ENCODE measurements at places on chromosomes 3 and 15.

DNA sequence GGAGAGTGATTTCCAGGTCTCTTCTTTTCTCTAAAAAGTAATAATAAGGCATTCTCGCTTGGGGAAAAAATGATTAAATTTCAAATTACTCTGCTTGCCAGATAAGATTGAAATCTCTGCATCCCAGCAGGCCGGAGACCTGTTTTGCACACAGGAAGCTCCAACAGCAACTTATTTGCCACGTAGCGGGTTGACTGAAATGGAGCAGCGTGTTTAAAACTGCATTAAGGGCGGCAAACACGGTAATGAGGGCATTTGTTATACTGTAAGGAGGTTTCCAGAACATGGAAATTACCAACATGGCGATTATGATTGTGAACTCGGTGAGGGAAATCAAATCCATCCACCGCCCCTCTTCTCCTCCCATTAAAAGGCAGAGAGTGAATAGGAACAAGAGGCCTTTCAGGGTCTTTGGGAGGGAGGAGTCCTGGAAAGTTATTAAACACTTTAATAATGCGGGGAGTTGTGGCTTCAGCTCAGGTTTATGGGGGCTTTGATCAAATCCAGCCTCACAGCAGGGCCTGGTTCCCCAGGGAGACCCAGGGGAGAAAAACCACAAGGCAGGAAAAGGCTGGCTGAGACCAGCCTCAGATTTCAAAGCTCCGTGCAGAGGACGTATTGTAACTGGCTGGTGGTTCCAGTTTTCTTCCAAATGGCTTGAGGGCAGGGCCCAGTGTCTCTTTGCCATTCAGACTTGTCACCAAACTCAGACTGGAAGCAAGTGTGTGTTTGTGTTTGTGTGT is 242.3 kb downstream of the TLE3 start:
- no peak for DNase-seq

GRCh38 chr15:98311566-98312188 is 336.7 kb upstream of the IGF1R start:
- peak; percentile 81 for DNase-seq

GRCh38 chr15:87489902-87490665 is 766.5 kb downstream of the NTRK3 start:
- no peak for DNase-seq

DNA sequence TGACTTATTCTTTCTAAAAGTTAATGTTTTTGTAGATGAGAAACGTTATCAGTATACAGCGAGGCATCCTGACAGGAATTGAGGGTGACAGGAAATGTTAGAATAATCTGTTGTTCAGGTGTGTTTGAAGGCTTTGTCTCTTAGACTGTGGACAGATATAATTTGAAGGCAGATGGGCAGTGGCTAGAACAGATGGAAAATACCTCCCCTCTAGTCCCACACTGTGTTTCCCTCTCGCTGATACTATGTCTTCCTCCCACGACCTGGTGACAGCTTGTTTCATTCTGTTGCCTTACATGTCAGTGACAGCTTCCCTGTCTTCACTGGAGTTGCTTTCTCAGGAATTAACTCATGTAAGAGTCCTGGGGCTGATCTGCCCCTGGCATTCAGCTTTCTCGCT is 125.3 kb downstream of the MYRIP start:
- DNase-seq = no peak

GRCh38 chr3:48233542-48233941 is 7.4 kb upstream of the ZNF589 start:
- DNase-seq = no peak

DNA sequence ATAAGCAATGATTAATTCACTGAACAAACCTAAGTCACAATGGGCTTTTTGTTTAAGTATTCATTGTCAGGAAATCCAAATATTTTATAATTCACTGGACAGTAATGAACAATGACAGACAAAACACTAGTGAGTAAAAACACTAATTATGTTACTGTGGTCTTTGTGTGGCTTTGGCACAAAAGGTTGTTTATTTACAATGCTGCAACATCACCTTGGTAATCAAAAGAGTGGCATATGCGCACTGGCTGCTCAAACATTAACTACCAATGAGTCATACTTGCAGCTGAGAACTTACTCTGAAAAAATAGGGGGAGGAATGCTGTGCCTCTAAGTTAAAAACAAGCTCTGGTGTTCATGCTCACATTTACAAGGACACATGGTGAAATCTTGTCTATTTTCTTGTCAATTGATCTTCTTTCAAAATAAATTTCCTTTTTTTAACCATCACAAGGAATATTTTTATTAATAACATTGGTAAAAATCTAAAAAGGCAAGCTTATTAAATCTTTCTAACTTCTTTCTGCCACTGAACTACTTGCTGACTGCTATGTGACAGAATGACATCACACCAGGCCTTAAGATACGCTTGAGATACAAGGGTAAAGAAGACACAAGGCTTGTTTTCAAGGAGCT is 85.2 kb upstream of the PPIB start:
- peak; percentile 28 for DNase-seq
